ENCODE measurements at places on chromosomes 6 and 20.
A peak's percentile ranks its signal among the peaks of the same experiment; 100 is the strongest.

- DNase-seq, result no peak
These were observed 37.4 kb downstream of the HIVEP2 start for GRCh38 chr6:142907544-142907943.

- no peak for DNase-seq
These were observed 87.8 kb downstream of the CARMIL1 start for GRCh38 chr6:25366903-25367545.

GRCh38 chr6:159427771-159428170, 258.6 kb downstream of the FNDC1 start:
- no peak for DNase-seq

DNA sequence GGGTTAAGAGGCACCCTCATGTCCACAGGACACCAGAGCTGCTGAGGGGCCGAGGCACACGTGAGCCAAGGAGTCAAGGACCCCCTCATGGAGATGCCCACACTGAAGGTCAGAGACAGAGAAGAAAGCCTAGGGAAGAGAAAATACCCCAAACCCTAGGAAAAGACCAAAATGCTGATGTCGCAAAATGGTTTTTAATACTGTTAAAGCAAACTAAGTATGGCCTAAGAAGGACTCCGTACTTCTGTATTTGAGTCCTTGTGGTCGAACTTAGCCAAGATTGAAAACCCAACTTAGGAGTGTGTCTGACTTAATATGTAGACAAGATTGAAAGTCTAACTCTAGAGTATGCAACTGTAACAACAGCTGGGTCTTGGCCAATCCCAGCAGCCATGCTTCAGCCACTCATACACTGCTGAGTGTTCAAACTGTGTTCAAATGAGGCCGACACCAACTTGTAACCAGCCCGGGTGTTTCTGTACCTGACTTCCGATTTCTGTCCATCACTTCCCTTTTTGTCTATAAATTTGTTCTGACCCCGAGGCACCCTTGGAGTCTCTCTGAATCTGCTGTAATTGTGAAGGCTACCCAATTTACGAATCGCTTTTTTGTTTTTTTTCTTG, 92.6 kb upstream of the AGPAT4 start:
- no peak for DNase-seq

GRCh38 chr20:4038047-4038459, 22.7 kb upstream of the RNF24 start:
- peak; percentile 68 for DNase-seq

- no peak for DNase-seq
These were observed 1370.3 kb upstream of the CITED2 start for GRCh38 chr6:140744659-140745320.

DNA sequence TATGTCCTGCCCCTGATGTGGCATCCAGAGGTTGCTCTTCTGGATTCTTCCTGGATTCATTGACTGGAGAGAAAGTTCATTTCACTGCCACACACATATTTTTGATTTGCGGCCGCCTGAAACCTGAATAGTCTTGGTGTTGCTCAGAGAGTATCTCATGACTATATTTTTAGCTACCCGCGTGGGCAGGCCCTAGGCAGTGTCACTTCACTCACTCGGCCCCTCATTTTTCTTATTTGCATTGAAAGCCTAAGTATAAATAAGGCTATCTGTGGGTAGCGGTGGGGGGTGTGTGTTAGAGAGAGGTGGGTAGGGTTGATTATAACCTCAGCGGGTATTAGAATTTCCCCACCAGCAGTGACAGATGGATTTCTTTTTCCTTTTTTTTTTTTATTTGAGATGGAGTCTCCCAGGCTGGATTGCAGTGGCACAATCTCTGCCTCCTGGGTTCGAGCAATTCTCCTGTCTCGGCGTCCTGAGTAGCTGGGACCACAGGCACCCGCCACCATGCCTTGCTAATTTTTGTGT, 113.5 kb downstream of the JARID2 start:
- no peak for DNase-seq

DNA sequence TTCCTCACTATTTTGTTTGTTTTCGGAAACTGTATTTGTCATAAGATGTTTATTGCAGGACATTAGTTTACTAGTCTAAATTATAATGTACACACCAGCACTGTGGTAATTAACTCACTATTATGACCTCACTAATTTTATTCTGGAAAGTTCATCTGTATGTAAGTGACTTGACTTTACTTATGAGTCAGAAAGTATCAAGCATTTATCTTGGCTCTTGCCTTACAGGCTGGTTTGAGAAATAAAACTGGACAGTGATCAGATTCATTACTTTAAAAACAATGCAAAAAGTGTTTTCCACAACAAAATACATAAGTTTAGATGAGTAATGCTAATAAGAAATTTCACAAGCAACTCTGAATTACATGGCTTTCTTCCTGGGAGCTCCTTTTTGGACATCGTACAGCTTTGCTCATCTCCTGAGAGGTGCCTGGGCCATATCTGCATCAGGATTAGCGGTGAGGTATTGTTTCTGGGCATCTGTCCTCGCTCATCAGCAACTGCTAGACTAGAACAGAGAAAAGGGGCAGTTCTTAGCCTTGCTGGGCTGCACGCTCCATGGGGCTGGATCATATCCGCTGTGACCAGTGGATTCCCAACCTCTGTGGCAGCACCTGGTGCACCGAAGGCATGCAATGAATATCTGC, 179.8 kb downstream of the SOD2 start:
- DNase-seq, result no peak

DNA sequence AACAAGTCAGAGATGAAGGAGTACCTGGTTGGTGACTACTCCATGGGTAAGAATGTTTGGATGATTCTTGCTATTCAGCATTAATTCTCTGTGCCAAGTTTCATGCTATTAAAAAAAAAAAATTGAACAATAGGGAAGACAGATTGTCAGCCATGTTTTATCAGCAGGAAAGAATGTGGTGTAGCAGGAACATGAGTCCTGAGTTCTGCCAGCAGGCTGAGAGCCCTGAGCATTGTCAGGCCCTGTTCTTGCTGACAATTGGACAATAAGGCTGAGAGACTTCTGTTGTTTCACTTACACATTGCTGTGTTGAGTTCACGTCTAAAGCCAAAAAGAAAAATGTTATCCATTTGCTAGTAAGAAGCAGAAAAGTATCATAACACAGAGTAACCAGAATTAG, 70.4 kb upstream of the SMIM28 start:
- DNase-seq, result no peak

DNA sequence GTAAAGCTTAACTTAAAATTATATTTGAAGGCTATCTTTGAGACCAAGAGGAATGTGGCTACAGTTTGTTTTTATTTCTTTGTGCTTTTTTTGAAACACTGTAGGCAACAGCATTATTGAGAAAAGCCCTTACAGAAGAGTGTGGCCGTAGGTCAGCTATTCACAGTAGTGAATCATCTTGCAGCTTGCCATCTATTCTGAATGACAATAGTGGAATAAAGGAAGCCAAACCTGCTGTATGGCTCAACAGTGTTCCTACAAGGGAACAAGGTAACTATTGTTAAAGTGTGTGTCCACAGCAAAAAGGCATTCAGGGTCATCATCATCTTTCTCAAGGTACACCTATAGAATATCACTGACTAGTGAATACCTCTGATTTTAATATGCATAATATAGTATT, 88.5 kb downstream of the KIZ start:
- DNase-seq, result no peak

DNA sequence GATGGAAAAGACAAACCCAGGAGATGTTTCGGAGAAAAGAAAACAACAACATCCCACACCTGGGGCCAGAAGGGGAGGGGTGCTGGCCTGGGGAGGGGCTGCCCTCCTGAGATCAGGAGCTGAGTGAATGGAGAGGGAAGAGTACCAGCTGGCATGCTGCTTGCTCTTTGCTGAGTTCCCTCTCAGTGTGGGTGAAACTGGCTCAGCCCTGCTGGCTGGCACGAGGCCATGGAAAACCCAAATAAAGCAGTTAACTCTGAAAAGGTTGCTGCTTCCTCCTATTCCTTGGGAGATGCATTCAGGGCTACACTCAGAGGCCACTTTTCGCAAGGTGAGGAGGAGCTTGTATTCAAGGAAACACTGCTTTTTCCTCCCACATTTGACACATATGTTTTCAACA, 8.0 kb upstream of the KCNK16 start:
- DNase-seq, result no peak

DNA sequence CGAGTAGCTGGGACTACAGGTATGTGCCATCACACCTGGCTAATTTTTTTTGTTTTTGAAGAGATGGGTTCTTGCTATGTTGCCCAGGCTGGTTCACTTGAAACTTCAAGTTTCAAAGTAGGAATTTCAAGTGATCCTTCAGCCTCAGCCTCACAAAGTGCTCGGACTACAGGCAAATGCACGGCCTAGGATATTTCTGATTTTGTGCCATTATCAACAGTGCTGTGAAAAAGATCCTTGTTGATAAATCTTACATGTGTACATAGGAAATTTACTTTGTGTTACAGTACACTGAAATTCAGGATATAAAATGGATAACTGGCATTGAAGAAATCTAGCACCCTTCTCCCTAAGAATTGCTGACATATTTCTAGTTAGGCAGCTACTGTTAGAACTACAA, 184.6 kb upstream of the PRDM1 start:
- no peak for DNase-seq

GRCh38 chr6:32406857-32407256, at the start of gene BTNL2:
TSS of gene BTNL2 (minus strand) at chr6:32407181. CDS start at chr6:32407123, 58 bp downstream.
- no peak for DNase-seq

GRCh38 chr6:36997811-36998722, 7.4 kb upstream of the FGD2 start:
- DNase-seq, result no peak

DNA sequence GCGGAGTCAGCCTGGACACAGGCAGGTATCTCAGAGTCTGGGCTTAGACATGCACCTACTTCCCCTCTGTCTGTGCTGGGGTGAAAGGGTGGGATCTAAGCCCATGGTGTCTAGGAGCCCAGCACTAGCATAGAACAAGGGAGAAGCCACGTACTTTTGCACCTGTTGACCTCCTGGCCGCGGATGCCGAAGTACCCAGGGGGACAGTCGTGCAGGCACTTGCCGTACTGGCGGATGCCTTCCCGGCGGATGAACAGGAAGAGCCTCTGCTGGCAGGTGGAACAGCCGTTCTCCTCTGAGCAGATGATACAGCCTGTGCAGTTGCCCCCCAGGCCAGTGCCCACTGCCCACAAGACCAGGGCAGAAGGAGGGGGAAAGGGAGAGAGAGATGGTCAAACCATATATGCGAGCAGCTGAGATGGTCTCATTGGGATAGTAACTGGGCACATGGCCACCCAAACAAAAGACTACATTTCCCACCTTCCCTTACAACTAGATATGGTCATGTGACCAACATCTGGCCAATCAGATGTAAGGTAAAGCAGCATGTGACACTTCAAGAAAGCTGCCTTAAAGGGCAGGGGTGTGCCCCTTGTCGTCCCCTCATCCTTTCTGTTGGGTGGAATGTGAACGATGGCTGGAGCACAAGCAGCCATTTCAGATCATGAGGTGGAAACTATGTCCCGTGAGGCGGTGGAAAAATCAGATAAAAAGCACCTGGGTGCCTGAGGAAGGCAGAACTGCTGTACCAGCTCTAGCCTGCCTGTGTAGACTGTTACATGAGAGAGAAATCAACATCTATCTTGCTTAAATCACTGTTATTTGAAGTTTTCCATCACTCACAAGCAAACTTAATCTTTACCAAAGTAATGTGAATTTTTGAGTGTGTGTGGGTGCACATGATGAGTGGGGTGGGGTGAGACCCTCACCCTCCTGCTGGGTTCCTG, 34.0 kb downstream of the RSPO4 start:
- peak; percentile 46 for DNase-seq

- no peak for DNase-seq
These were observed 184.4 kb downstream of the ERMARD start for GRCh38 chr6:169935861-169936260.

DNA sequence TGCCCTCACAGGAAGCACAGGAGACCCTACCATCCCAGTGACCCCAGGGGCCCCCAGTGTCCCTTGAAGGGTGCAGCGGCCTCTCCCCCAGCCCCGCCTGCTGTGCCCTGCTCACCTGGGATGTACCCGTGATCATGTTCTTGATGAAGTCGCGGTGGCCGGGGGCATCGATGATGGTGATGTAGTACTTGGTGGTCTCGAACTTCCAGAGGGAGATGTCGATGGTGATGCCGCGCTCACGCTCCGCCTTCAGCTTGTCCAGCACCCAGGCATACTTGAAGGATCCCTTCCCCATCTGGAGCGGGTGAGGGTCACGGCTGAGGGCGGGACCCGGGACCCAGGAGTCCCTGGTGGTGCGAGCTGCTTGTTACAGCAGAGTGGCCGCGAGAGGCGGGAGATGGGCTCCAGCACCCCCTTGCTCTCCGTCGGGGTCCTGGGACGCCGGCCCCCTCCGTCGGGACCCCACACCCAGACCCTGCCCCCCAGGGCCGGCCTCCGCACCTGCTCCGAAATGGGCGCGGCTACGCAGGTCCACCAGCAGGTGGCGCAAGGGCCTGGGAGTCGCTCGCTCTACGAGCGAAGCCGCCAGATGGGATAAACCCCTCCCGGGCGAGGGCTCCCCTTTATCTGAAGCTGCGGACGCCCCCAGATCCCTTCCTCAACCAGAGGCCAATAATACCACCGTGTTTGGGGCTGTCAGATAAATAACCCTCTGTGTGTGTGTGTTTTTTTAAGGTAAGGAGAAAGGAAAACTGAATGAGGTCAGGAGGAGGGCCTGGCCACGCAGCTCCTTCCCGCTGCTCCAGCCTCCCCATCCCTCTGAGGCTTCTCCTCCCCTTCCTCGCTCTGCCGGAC, 2.9 kb downstream of the EEF1A2 start:
- peak; percentile 80 for DNase-seq

DNA sequence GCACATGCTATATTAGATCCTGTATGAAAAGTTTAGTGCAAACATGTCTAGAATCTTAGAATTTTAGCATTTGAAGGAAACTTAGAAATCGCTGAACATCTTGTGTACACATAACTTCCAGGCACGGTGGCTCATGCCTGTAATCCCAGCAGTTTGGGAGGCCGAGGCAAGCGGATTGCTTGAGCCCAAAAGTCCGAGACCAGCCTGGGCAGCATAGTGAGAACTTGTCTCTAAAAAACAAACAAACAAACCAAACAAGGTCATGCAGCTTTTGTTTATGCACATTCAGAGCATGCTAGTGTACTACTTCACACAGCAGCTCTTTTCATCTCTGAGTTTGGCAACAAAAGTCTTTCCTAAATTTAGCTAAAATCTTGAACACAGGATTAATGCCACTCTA, 32.2 kb downstream of the CLVS2 start:
- no peak for DNase-seq

- DNase-seq, result no peak
These were observed 13.8 kb upstream of the POLR1H start for GRCh38 chr6:30047220-30047619.

DNA sequence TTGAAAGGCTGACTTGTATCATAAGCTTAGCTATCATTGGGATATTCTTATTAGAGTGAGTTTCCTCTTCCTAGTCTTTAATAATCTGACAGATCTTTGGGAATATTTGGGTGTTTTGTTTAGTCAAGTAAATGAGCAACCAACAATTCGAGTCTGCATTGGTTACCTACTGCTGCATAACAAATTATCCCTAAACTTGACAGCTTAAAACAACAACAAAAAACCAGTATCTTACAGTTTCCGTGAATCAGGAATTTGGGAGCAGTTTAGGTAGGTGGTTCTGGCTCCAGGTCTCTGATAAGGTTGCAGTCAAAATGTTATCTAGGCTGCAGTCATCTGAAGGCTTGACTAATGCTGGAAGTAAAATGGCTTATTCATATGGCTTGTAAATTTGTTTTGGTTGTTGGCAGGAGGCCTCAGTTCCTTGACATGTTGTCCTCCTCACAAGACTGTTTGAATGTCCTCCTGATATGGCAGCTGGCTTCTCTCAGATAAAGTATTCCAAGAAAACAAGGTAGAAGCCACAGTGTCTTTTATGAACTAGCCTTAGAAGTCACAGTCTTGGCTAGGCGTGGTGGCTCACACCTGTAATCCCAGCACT, 7.2 kb downstream of the GTF3C6 start:
- DNase-seq, result peak; percentile 25

- no peak for DNase-seq
These were observed 374.9 kb upstream of the FLRT3 start for GRCh38 chr20:14712302-14712739.
